Activated T-cell treated with anti-CD3 and anti-CD28 coated beads for 1 hour (primary cell): ENCODE measurements at places on chromosomes 2 and 18.

GRCh38 chr2:170723446-170723958 is 8.4 kb downstream of the SP5 start:
- DNase-seq = no peak

DNA sequence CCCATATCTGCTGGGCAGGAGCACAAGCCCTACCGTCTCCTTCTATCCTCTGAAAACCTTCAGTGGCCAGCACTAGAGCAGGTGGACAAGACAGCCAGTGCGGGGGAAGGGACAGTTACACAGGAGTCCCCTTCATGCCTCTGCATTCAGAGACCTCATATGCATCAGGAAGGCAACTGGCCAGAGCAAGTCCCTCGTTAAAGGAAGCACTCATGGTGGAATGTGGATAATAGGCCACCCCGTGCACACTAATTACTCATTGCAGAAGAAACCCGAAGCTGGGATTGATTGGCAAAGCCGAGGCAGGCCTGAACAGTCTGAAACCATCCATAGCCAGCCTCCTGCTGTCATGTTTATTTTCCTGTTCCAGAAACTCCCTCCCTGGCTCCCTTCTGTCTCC is 11.2 kb downstream of the KIAA2012 start:
- DNase-seq = no peak

DNA sequence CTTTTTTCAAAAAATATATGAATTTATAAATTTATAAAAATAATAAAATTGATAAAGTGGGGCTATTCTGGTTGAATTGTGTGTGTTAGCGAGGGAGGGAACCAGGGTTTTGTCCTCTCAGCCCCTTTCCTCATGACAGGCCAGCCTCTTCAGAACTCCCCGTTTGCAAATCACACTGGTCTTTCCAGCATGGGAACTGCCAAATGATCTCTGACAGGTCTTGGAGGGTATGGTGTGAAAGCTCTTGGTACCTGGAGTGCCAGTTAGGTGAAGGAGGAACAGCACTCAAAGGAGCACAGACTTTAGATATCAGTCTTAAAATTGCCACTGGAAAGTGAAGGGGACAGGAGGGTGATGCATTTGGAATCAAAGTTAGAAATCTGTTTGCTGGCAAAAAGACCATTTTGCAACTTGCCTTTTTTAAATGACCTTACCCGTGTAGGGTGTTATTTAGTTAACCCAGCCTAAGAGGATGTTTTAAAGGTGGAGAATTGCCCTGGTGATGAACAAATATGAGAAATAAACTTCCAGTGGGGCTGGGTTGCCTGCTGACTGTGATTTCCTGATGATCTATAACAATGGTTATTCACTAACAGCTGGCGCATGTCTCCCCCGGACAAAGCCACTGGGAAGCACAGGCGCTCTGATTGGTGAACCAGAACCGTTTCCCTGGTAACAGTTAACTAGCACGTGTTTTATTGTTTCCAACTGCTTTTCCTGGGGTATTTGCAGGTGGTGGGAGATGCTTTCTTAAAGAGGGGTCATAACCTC is 85.3 kb upstream of the EFEMP1 start:
- no peak for DNase-seq

GRCh38 chr2:229445019-229445418 is 173.9 kb upstream of the PID1 start:
- DNase-seq = no peak

DNA sequence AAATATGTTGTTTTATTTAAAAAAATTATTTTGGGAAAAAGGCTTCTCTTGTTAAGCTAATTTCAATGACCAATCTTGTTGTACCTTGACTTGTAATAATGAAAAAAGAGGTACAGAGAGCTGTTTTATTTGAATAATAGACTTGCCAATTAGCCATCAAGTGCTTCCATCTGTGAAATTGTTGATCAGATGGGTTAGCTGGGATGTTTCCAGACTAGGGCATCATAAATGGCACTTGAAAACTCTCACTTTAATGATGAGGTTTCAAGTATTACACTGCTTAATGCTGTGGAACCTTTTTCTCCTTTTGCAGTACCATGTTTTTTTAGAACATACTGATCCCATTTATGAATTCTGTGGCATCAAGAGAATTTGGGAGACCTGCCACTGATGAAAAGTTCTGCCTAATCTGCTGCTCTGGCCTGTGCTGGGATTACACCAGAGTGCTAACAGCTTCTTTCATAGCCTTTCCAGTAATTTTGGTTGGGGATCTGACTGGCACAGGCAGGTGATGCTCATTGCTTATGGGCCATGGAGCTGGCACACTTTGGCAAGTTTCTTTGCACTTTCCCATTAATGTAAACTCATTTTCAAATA is 24.2 kb downstream of the PSMD14 start:
- DNase-seq = no peak
